ENCODE measurements at places on chromosomes 5 and 9.

DNA sequence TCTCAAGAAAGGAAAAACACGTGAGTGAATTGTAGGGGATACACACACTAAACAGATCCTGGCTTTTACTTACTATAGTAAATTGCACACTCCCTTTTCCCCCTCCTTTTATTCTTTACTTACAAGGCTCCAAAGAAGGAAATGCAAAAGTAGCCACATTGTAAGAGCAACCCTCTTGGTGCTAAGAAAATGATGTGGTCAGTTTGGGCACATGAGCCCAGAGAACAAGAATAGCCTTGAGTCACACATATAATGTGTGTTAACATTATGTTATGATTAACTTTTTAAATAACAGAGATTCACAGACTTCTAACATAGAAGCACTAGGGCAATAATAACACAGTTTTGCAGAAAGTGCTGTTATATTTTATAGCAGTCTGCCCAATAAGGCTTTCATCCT is 48.5 kb downstream of the PCSK5 start:
- DNase-seq, result no peak

GRCh38 chr9:34328500-34328986 is 525 bp downstream of the KIF24 start:
- DNase-seq, result no peak

GRCh38 chr9:70540016-70540415 is 125.6 kb upstream of the KLF9 start:
- DNase-seq, result no peak

- DNase-seq, result no peak
Observed at GRCh38 chr5:63919763-63920478, 42.3 kb downstream of the HTR1A start.

- DNase-seq, result no peak
Observed at GRCh38 chr5:150497989-150498317, 10.0 kb upstream of the NDST1 start.

GRCh38 chr5:155085282-155085989 is 71.9 kb downstream of the KIF4B start:
- DNase-seq, result no peak

- no peak for DNase-seq
Observed at GRCh38 chr5:152634586-152634985, 229.5 kb upstream of the NMUR2 start.

GRCh38 chr5:2522372-2522771 is 229.1 kb downstream of the IRX2 start:
- DNase-seq, result no peak

GRCh38 chr5:8349855-8350254 is 480.9 kb downstream of the MTRR start:
- DNase-seq, result no peak

DNA sequence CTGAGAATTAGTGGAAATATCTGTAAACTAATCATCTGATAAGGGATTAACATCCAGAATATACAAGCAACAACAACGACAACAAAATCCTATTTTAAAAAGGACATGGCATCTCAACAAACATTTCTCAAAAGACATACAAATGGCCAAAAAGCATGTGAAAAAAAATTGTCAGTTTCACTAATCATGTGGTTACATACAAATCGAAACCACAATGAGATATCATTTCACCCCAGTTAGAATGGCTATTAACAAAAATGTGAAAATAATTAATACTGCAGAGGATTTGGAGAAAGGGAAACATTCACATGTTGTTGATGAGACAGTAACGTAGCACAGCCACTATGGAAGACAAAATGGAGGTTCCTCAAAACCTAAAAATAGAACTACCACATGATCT is 69.5 kb downstream of the ERP44 start:
- DNase-seq, result no peak

GRCh38 chr9:89149726-89150125 is 28.9 kb downstream of the SHC3 start:
- no peak for DNase-seq

GRCh38 chr9:85858056-85858750 is 82.7 kb upstream of the NAA35 start:
- DNase-seq, result no peak

- no peak for DNase-seq
Observed at GRCh38 chr9:72809586-72809985, 143.3 kb downstream of the ALDH1A1 start.

GRCh38 chr5:83408719-83409118 is 62.8 kb upstream of the VCAN start:
- DNase-seq, result no peak

DNA sequence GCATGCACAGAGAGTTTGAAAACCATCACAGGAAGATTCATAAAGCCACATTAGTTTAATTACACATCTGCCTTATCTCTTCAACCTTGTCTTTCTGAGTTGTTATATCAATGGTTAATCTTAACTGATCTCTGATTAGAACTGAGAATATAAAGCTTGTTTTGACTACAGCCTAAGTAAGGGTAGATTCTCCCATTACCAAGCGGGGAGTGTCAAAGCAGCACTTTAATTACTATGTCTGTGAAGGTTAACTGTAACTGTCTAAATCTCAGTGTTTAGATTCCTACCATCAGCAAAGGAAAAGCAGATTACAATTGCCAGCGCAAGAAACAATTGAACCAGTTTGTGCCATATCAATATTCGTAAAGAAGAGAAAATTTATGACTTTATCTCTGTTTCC is 348.7 kb downstream of the CDH12 start:
- no peak for DNase-seq

DNA sequence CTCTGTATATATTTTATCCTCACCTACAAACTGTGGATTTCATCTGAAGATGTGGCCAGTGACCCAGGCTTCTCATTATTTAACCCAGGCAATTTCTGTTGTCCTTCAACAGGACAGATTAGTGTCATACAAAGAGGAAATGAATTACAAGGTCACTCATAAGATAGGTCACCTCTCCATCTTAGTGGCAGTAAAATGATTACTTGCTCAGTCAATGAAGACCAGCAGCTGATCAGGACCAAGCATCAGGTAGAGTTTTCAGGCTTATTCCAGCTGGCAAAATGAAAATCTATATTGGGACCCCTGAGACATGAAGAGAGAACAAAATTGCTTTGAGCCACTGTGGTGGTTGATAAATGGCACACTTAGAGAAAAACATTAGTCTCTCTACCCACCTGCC is 135.2 kb upstream of the PRDM9 start:
- DNase-seq, result no peak

- no peak for DNase-seq
Observed at GRCh38 chr9:2299843-2300205, 284.7 kb downstream of the SMARCA2 start.

DNA sequence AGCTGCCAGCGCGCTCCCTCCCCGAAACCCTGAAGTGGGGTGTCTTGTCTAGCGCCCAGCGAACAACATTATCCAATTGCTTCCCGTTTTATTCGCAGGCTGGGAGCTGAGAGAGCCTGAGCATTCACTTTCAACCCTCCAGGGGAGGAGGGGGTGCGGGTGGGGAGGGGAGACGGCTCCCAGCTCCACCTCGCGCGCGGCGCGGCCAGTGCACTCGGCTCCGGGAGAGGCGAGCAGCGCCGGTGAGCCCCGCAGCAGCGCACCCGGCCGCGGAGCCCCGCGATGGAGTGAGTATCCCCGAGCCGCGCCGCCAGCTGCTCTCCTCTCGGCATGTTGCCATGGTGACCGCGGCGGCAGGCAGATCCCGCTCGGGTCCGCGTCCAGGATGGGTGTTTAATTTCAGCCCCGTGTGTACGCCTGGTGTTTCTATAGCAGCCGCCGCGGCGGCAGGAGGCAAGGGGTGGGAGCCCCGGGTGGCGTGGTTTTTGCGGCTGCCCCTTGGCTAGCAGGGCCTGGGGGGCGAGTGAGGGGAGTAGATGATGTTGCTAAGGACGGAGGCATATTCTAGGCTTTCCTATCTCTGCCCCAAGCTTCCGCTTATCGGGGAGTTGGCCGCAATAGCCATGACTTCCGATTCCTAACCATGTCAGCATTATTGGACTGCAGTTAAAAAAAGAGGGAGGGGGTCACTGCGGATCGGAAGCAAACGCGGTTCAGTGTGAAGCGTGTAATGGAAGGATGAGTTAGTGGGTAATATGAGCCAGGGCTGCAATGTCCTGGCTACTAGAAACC is 139.2 kb upstream of the PALM2AKAP2 start:
- no peak for DNase-seq

GRCh38 chr5:78758169-78758839 is 109.7 kb upstream of the LHFPL2 start:
- DNase-seq, result no peak

- DNase-seq, result no peak
Observed at GRCh38 chr5:96112123-96112670, 150.5 kb upstream of the ELL2 start.

DNA sequence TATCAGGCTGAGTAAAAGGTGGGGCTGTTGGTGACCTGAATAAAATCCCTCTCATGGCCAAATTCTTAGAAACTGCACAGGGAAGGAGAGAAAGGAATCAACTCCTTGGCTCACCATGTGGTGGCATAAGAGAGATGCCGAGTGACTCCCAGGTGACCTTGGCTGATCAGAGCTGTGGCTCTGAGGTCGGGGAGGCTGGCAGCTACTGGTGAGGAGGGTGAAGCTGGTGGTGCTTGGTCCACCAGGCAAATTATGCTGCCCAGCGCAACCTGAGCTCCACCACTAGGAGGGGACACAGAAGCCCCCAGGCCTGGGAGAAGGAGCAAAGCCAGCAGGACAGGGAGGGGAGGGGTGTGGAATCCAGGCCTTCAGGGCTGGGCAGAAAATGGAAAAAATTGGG is 111.2 kb upstream of the IL12B start:
- no peak for DNase-seq

DNA sequence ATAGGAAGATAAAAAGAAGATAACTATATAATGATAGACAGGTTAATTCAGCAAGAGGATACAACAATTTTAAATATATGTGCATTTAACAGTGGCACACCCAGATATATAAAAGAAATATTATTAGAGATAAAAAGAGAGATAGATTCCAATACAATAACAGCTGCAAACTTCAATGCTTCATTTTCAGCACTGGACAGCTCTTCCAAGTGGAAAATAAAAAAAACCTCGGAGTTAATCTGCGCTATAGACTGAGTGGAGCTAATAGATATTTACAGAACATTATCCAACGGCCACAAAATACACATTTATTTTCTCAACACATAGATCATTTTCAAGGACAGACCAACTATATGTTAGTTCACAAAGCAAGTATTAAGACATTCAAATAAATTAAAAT is 1229.5 kb upstream of the CDH6 start:
- DNase-seq, result no peak

DNA sequence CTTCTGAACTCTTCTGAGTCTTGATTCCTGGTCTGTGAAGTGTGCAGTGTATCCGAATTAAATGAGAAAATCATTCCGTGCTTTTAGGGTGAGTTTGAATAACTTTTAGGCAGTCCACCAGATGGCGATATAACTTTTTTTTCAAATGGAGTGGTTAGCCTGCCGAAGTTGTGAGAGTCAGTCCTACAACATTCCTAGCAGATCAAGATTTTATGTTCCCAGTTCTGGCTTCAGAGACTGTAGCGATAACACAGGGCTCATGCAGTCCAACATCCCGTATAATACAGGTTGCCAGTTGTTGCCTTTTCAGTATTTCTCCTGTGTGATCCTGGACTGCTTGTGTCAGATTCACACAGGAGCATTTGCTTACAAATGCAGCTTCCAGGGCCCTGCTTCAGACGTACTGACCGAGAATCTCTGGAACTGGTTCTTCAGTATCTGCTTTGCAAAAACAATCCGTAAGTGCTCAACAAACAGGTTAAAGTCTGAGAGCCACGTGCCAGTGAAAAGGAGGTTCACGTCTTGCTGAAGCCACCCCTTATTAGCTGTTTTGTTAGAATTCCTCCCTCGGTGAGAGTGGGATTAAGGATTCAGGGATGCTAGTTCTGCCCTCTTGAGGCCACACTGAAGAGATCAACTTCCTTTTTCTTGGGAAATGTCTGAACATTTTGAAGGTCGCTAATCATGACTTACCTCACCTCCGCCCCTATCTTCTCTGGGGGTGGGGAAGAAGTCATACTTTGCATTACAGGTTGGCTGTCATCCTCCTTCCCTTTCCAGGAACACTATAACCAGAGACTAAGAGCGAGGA is 22.8 kb downstream of the SMIM3 start:
- no peak for DNase-seq

GRCh38 chr5:115601701-115602590 is at the start of gene TICAM2:
Gene TICAM2, minus strand, starts transcription at chr5:115602479. Its CDS starts 21,223 bp downstream, at chr5:115581256.
- peak; percentile 67 for DNase-seq

DNA sequence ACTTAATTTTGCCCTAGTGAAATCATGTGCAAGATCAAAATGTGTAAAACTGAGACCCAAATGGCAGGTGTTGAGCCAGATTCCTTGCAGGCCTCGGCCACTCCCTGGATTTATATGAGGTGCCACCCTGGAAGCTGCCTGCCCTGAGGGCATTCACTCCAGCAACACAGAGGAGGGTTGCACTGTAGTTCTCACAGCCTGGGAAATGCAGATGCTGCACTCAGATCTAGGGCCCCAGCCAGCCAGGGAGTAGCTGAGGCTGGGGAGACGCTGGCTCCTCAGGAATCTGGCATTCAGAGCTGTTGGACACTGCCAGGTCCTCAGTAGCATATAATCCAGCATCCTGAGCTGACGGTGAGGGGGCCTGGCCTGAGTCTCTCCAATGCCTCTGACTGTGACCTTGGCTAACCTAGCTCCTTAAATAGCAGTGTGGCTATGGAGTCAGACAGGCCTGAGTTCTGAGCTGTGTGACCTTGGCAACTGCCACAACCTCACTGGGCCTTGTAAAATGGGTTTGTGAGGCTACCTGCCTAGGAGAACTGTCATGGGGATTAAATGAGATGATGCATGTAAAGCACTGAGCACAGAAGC is 8.7 kb downstream of the KCNMB1 start:
- DNase-seq, result no peak

- no peak for DNase-seq
Observed at GRCh38 chr9:96168882-96169281, 133.1 kb downstream of the HSD17B3 start.

DNA sequence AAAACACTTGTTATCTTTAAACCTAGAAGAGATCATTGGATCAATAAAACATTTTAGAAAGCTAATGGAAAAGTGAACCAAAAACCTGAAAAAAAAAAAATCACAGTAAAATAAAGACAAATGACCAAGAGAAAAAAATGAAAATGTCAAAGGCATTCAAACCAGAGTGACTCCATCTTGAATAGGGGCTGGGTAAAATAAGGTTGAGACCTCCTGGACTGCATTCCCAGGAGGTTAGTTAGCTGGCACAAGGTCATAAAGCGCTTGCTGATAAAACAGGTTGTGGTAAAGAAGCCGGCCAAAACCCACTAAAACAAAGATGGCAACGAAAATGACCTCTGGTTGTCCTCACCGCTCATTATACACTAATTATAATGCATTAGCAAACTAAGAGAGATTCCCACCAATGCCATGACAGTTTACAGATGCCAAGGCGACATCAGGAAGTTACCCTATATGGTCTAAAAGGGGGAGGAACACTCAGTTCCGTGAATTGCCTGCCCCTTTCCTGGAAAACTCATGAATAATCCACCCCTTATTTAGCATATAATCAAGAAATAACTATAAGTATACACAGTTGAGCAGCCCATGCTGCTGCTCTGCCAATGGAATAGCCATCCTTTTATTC is 116.7 kb upstream of the NEK6 start:
- no peak for DNase-seq

DNA sequence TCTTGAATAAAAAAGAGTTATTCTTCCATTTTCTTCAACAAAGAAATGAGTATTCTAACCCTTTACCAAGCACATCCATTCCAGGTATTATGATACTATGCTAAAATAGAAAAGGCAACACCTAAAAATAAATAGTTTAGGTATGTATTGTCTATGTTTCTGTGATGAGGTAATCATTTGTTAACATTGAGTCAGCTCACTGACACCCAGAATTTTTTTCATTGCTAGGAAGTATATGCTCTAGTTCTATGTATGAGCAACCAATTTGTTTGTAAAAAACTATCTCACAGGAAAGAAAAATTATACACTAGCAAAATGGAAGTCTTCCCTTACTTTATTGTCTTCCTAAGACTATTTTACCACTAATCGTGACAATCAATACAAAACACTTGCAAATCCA is 615.6 kb upstream of the GRIN3A start:
- no peak for DNase-seq

All from stimulated activated CD4-positive, alpha-beta T cell treated with anti-CD3 and anti-CD28 coated beads, Interleukin-4, amount 100 ng/mL, for 24 hours (primary cell).